Liver (tissue), 10 donors: ENCODE measurements at places on chromosomes 11 and 22. TPM values are rescaled to one million over a fixed set of nuclear protein-coding genes. Genes with fewer than 3 reads are reported as not detected.
A peak's percentile ranks its signal among the peaks of the same experiment; 100 is the strongest.

PNPLA3 gene
- polyA plus RNA-seq, result 15.9 TPM

ABTB2 gene
- 7.1 TPM for polyA plus RNA-seq

OR10A2 gene
- not detected for polyA plus RNA-seq

TBX10 gene
- 0.43 TPM for polyA plus RNA-seq

TMEM132A gene
- polyA plus RNA-seq, result 1.1 TPM

TIMP3 gene
- polyA plus RNA-seq, result 31.7 TPM

CHRNA10 gene
- 0.16 TPM for polyA plus RNA-seq

CRYAB gene
- 4.7 TPM for polyA plus RNA-seq

BRD1 gene
- 7.5 TPM for polyA plus RNA-seq

DNA sequence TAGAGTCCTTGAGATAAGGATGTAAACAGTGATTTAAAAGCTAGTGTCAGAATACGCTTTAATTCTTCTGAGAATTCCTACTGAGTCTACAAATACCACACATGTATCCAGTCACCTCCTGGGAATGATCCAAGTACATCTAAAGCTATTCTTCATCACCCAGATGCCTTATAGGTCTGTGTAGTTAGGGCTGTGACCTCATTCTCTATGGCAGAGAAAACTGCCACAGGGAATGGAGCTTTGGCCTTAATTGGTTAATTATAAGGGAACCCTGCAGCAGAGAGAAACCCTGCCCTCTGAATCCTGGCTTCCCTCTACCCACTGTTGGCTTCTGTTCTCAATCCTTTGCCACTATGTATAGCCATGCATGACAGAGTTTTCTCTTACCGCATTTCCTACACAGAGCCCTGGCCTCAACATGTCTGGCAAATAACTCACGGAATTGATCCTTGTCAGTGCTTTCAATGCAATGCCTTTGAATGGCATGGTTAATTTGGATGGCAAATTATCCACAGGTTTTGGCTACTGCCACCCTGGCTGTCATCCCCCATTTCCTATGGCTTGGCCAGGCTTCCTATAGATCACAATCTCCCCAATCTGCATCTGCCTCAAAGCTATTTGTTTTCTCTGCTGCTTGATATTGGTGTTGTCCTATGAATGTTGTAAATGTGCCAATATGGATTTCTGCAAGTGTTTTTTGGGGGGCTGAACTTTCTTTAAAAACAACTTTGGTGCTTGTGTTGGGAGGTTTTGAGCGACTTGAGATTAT, 2.9 kb downstream of the DIXDC1 start:
- DNase-seq, result no peak
- H3K27ac ChIP-seq, result no peak overlapping the region
- no peak overlapping the region for H3K4me3 ChIP-seq
- no peaks in the 10 kb centered on the region for H3K27me3 ChIP-seq
- no peaks in the 10 kb centered on the region for H3K36me3 ChIP-seq

GRCh38 chr11:43376065-43376464, 17.3 kb downstream of the TTC17 start:
- no peaks in the 10 kb centered on the region for H3K36me3 ChIP-seq
- H3K4me3 ChIP-seq, result no peak overlapping the region
- DNase-seq, result no peak
- H3K4me1 ChIP-seq, result no peaks in the 10 kb centered on the region
- H3K27ac ChIP-seq, result no peak overlapping the region

DNA sequence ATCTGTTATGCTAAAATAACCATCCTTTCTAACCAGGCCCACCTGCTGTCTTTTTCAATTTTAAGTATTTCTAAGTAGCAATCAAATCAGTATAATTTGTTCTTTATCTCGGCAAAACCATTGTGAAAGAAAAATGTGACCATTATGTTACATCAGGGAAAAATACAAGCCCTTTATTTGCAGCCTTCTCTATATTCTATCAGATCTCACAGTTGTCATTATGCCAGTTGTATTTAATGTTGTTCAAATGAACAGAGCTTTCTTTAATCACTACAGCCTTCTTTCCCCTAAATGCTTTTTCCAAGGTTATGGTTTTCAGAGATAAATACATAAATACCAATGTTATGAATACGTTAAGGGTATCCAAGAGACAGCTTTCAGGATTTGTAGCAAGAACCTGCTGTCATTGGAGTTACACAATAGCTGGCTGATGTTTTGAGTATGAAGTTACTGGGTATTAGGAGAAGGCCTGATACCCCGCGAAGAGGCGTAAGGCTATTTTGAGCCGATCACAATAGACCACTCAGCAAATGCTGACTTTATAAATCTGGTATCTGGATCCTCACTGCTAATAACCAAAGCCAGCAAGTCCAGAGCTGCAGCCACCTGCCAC, 406.3 kb downstream of the CADM1 start:
- H3K27ac ChIP-seq, result no peak overlapping the region
- no peaks in the 10 kb centered on the region for H3K36me3 ChIP-seq
- H3K27me3 ChIP-seq, result no peaks in the 10 kb centered on the region
- H3K4me3 ChIP-seq, result no peak overlapping the region
- no peak for DNase-seq

- no peaks in the 10 kb centered on the region for H3K27me3 ChIP-seq
- H3K27ac ChIP-seq, result no peak overlapping the region
- DNase-seq, result no peak
- H3K4me3 ChIP-seq, result no peak overlapping the region
- peaks cover 1% of the 10 kb centered on the region for H3K36me3 ChIP-seq
Measured at GRCh38 chr11:57202281-57202680, 20.5 kb downstream of the LRRC55 start.

DNA sequence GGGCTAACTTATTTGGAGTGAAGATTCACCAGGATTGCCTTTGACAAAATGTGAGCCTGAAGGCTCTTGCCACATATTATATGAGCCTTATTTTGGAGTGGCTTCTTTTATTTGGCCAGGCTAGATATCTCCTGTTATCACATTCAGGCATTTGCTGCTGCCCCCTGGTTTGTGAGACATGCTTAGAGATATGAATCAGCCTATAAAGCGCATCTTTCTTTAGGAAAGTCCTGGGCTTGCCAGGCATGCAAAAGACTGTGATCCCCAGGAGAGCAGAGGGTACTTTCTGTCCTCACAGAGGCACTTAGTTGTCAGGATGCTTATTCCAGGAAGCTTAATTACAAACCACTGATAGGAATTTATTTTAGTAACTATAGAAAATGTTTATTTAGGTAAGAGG, 333.3 kb downstream of the FAT3 start:
- no peaks in the 10 kb centered on the region for H3K27me3 ChIP-seq
- no peaks in the 10 kb centered on the region for H3K36me3 ChIP-seq
- no peak for DNase-seq

- H3K27ac ChIP-seq, result no peak overlapping the region
- no peak for DNase-seq
- H3K27me3 ChIP-seq, result no peaks in the 10 kb centered on the region
Measured at GRCh38 chr11:45414088-45414487, 127.9 kb upstream of the SYT13 start.

DNA sequence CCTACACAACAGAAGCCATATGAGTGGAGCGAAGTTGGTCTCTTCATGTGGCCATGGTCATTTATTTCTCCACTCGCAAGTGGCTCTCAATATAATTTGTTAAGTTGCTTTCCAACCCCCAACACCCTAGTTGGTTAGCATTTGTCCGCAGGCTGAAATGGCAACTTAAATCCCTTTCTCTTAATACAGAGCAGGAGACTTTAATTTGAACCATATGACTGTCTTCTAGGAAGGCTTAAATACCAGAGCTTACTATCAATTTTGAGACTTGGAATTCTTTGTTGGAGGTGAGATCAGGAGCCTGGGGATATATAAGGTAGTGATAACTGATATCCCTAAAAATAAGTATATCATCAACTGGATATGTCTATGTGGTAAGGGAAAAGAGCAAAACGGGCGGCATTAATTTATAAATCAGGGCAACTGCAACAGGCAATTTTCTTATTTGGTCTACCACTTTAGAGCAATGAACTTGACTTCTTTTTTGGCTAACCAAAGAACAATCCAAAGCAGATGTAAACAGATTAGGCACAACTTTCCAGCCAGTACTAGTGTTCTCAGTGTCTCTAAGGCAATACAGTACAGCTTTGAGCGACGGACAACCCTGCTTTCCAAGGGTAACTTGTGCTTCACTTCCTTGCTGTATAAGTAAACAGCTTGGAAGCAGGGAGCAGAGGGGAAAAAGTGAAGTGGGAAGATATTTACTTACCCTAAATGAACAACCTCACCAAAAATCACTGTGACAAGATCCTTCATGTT, 74.7 kb upstream of the APOA1 start:
- no peak for DNase-seq
- no peaks in the 10 kb centered on the region for H3K27me3 ChIP-seq
- peaks cover 2% of the 10 kb centered on the region for H3K36me3 ChIP-seq
- no peak overlapping the region for H3K27ac ChIP-seq
- peaks cover 2% of the 10 kb centered on the region for H3K4me1 ChIP-seq
- H3K4me3 ChIP-seq, result no peak overlapping the region

DNA sequence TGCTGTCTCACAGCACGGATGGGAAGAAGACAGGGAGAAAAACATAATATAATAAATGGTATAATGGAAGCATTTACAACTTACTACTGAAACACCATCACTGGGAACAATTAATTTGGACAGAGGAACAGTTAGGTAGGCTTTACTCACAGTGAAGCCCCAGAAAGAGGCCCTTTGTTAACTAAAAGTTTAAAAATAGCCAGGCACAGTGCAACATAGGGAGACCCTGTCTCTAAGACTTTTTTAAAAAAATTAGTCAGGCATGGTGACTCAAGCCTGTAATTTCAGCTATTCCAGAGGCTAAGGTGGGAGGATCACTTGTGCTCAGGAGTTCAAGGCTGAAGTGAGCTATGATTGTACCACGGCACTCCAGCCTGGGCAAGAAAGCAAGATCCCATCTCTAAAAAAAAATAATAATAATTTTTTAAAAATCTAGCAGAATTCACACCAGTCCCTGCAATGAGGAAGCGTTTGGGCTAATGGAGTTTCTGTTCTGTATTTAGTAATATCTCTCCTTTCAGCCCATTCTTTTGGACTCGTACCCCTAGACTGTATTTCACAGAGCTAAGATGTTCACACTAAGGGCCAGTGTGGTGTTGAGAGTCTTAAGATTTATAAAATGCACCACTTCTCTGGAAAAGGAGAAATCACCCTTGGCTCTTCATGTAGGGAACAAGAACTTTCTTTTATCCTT, 275.5 kb downstream of the SOX6 start:
- H3K27me3 ChIP-seq, result no peaks in the 10 kb centered on the region
- DNase-seq, result no peak
- H3K4me3 ChIP-seq, result no peak overlapping the region
- H3K27ac ChIP-seq, result no peak overlapping the region

GRCh38 chr11:9155930-9156329, 64.5 kb upstream of the SCUBE2 start:
- H3K27me3 ChIP-seq, result no peaks in the 10 kb centered on the region
- H3K27ac ChIP-seq, result no peak overlapping the region
- no peak overlapping the region for H3K4me3 ChIP-seq
- no peak for DNase-seq
- H3K4me1 ChIP-seq, result no peaks in the 10 kb centered on the region

GRCh38 chr22:46052331-46052771, 75.4 kb upstream of the WNT7B start:
- H3K4me1 ChIP-seq, result peaks cover 8% of the 10 kb centered on the region
- no peak overlapping the region for H3K4me3 ChIP-seq
- H3K27ac ChIP-seq, result peak overlapping the region; percentile 88
- no peaks in the 10 kb centered on the region for H3K27me3 ChIP-seq
- no peaks in the 10 kb centered on the region for H3K36me3 ChIP-seq

GRCh38 chr11:2931771-2932738, 2.8 kb upstream of the PHLDA2 start:
- no peaks in the 10 kb centered on the region for H3K27me3 ChIP-seq
- no peak overlapping the region for H3K4me3 ChIP-seq
- H3K36me3 ChIP-seq, result no peaks in the 10 kb centered on the region
- peaks cover 18% of the 10 kb centered on the region for H3K4me1 ChIP-seq
- no peak overlapping the region for H3K27ac ChIP-seq

- no peaks in the 10 kb centered on the region for H3K36me3 ChIP-seq
- no peak overlapping the region for H3K4me3 ChIP-seq
- H3K27ac ChIP-seq, result no peak overlapping the region
Measured at GRCh38 chr11:96161307-96162089, 181.5 kb downstream of the MAML2 start.

DNA sequence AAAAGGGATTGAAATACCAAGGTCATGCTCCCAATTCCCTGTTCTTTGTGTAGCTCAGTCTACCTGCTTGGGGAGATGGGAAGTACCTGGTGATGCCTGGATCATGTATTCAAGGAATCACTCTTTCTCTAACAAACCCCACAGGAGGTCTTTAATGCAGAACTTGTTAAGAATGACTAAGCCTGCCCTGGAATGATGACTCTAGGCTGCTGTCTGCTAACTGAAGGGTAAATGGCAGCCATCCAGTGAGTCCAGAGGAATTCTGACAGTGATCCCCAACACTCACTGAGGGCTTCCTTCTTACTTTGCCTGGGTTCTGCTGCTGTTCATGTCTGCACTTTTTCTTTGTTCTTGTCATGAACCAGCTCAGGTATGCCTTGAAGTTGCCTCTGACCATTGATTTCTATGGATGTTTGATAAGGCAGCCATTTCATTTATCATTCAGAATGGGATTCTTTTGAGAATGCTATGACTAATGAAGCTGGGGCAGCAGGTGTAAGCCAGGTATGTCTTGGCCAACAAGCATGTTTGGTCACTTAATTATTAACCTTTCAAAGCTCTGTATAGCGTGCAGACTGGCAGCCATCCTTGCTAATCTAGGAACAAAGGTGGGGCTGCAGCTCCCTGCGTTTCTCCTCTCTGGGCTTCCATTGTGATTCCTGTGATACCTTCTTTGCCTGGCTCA, 11.4 kb downstream of the PRSS23 start:
- no peaks in the 10 kb centered on the region for H3K36me3 ChIP-seq
- no peak overlapping the region for H3K27ac ChIP-seq
- H3K4me1 ChIP-seq, result no peaks in the 10 kb centered on the region
- no peaks in the 10 kb centered on the region for H3K27me3 ChIP-seq

- no peaks in the 10 kb centered on the region for H3K27me3 ChIP-seq
- no peak for DNase-seq
- no peak overlapping the region for H3K4me3 ChIP-seq
- H3K36me3 ChIP-seq, result no peaks in the 10 kb centered on the region
- no peak overlapping the region for H3K27ac ChIP-seq
Measured at GRCh38 chr22:32561163-32561562, 86.6 kb downstream of the FBXO7 start.

DNA sequence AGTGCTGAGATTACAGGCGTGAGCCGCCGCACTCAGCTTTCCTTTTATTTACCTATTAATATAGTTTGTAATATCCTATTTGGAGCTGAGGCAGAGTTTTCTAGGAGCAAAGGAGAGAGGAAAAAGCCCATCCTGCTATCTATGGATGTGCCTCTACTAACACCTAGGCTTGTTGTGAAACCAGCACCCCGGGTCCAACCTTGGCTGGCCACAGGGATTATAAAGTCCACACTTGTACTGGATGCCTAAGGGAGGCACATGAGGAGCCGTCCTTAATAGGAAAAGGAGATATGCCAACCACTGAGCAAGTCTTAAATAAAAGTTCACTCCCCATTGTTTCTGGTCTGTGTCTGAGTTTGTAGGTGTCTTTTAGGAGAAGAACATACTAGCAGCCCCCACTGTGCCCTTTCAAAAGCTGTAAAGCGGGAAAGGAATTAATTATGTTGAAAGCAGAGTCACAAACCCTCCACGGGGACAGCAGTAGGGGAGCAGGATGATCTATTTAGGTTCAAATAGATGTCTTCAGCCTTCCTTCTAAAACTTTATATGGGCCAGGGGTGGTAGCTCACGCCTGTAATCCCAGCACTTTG, 29.3 kb downstream of the RRP7A start:
- H3K27me3 ChIP-seq, result no peaks in the 10 kb centered on the region
- no peaks in the 10 kb centered on the region for H3K4me1 ChIP-seq
- DNase-seq, result no peak
- no peak overlapping the region for H3K4me3 ChIP-seq
- no peak overlapping the region for H3K27ac ChIP-seq
